ENCODE measurements at places on chromosomes 6 and 20. TPM values are rescaled to one million over a fixed set of nuclear protein-coding genes. Genes with fewer than 3 reads are reported as not detected.

The SLC35F1 gene
- total RNA-seq: not detected

The SNRPB2 gene
- total RNA-seq: 63.8 TPM

The ARMH2 gene
- not detected for total RNA-seq

The SOD2 gene
- total RNA-seq: 1,036 TPM

The BACH2 gene
- 1.3 TPM for total RNA-seq
